ENCODE measurements at places on chromosomes 1 and 21.
A peak's percentile ranks its signal among the peaks of the same experiment; 100 is the strongest.

DNA sequence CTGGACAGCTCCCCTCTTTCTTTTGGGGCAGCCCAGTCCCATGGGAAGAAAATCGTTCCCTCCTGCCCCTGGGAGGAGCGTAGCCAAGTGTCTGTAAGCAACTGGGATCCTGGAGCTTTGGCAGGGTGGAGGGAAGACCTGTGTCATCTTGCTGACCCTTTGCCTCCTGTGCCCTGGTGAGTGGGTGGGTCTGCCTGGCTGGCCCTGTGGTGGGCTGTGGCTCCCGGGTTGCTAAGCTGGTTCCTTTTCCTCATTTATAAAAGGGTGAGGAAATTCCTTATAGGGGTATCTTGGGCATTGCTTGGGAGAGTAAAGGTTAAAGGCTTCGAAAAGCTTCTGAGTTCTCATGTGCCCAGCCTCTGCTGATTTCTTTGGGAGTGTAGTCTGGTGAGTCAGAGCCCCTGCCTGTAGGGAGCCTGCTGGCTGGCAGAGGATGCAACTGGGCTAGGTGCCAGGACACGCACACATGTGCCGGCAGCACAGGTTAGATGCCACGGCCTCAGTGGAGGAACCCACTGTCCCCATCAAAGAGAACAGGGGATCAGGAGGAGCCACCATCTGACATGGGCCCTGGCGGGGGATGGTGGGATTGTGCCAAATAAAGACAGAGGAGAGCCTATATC lies 85.2 kb downstream of the ARHGEF10L start:
- DNase-seq, result no peak

DNA sequence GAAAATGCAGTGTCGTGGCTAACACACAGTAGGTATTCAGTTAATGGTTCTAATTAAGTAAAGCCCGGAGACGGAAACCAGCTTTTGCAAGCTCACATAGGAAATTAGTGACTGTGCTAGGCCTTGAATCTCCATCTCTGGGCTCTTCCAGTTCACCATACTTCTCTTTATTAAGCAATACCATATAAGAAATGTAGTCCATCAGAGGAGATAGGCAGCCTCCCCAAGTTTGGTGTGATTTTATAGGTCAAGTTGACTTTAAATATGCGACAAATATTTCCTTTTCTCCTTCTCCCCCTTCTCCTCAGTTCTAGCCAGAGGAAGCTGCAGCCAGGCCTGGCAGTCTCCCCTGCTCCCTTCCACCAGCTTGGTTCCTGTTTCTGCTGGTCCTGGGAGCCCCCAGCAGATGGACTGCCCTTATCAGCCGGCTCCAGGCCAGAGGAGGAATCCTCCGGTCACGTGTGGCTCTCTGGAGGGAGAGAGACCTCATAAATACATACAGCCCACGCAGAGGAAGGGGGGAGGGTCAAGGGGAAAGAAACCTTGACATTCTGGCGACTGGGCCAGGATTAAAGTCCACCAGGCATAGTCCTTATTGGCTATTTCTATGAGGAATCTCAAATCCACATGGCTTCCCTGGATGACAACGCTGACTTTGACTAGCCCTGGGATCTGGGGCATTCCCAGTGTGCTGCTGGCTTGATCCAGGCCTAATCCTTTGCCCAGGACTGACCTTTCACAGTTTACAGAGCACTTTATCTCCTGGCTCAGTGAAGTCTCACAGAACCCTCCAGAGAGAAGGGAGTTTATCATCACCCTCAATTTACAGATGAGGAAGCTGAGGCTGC lies 115.1 kb upstream of the JUN start:
- no peak for DNase-seq

- no peak for DNase-seq
Measured at GRCh38 chr1:93658188-93658587, 23.4 kb downstream of the BCAR3 start.

DNA sequence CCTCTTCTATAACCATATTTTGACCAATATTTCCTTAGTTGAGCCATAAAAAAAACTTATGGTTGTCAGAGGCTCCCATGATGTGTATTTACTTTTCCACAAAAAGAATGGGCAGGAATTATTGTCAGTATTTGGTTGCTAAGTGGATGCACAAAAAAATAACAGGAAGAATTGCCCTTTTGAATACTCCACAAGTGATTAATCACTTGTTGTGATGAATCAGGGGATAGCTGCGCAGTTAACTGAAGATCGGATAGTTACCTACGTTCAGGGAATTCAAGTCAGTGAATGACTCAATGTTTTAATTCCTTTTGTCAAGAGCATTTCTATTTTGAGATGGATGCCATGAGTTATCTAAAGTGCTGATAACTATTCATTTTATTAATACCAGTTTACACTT lies 785.2 kb upstream of the B3GALT2 start:
- DNase-seq, result no peak

GRCh38 chr1:214438530-214438929 lies 112.9 kb downstream of the PTPN14 start:
- DNase-seq, result peak; percentile 7

DNA sequence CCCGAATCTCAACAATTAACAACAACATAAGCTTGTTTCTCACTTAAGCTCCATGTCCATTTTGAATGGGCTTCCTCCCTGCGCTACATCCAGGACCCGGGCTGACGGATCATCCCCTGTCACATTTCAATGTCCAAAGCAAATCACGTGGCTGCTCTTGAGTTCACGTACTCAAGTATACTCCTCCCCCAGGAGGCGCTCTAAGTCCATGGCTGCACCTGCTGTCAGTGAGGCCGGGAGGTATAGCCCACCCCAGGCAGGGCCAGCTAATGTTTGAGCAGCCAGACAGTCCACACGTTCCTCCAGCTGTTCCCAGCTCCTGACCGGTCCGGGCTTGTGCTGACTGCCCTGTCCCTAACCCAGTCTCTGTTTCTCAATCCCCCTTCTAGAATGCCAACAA lies 220.8 kb downstream of the SLC35F3 start:
- DNase-seq, result no peak

DNA sequence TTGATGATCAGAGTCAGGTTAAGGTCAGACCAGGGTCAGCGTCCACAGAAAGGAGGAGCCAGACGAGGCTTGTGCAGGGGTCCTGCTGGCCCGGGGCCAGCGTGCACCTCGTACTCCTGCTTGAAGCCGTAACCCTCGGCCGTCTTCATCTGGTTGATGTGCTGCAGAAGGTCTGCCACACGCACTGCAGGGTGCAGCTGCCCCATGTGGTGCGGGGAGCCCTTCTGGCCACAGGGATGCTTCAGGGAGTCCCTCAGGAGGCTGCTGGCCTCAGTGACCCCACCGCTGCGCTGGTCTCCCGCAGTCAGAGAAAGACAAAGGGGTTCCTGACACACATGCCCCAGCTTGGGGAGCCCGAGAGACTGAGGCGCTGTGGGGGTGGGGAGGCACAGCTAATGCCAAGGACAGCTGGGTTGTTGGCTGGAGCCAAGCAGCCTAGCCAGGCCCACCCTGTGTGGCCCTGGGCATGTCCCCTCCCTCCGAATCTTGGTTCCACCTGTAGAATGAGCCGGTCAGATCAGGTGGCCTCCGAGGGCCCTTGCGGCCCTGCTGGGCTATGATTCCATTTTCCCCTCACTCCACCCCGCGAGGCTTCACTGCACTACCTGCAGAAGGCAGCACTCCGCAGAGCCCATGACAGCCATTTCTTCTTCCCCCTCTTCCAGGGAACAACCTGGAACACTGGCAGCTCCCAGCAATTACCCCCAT lies 251.9 kb downstream of the PTPRU start:
- DNase-seq, result no peak

- peak; percentile 6 for DNase-seq
Measured at GRCh38 chr1:97986041-97987005, 65.5 kb upstream of the DPYD start.

DNA sequence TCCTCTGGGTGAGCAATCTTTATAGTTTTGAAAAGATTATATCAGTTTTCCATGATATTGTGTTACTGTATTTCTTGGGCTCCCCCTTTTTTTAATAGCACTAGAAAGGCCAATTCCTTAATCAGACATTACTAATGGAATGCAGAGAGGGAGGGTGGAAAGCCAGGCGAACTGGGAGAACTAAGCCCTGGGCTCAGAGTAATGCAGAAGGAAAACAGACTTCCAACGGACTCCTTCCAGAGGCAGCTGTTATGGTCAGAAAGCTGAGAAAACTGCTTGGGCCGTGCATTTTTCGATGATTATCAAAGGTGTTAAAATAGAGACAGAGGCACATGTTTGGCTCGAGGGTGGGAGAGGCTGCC lies 206.3 kb downstream of the FOXD2 start:
- no peak for DNase-seq

DNA sequence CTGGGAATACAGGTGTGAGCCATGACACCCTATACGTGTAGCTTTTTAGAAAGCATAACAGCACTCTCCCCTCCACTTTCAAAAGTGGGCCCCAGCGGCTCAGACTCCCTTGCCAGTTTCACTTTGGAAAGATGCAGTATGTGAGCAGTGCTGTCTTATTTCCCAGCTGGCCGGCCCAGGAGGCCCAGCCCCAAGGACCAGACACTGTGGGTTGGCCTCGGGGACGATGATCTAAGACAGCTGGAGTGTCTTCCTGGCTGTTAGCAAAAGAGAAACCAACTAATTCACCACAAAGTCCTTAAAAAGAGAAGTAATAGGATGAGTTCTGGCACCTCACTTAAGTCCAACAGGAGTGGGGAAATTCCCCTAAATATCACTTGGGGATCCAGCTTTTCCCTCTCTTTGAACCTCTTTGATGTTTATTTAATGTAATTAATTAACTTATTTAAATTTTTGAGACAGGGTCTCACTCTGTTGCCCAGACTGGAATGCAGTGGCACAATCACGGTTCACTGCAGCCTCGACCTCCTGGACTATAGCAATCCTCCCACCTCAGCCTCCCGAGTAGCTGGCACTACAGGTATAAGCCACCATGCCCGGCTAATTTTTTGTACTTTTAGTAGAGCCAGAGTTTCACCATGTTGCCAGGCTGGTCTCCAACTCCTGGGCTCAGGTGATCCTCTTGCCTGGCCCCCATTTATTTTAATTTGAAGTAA lies 17.6 kb upstream of the CLIC4 start:
- no peak for DNase-seq

DNA sequence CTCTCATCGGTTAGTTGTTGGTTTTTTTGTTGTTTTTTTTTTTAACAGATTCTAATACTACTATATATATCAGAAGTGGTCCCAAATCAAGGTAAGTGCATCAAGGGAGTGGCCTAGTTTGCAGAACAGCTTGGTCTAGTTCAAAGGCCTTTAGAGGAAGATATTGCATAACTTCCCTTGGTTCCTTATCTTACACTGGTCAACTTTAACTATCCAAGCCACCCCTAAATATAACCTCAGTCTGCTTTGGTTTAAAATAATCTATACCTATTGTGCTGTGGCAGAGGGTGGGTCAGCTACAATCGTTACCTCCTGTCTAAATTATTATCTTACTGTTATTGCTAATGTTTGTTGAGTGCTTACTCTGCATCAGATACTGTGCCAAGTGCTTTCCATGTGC lies 6.9 kb downstream of the S100A12 start:
- no peak for DNase-seq

DNA sequence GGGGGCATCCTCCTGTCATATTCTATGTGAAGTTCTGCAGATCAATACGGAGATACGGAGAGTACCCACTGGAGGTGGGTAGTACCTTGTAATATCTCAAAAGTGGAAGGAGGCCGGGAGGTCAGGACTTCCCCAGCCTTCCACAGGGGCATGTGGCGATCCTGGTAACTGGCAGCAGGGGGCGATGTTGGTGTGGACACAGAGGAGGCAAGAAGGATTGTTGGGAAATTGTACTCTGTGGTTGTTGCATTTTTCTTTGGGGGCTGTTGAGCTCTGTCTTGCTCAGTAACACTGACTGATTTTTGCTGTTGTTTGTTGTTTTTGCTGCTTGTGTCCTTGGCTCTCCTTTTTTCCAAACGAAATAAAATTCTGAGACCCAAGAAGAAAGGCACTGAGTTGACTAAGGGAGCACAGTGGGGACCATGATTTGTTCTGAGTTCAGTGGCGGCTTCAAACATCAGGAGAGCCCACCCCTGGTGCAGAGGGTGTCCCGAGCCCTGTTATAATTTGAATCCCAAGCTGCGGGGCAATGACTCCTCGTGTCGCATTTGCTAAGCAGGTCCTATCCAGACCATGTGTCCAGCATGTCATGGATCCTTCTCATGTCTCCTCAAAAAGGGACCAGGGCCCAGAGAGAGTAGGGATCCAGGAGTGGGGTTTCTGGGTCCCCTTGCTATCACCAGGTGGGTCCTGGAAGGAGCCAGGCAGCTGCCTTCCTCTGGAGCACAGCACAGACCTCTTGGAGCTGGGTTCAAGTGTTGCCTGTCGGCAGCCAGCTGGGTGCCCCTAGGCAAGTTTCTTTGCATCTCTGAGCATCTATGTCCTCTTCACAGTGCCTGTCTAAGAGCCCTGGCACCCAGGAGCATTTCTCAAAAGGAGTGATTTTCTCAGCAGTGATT lies 22.8 kb downstream of the LHX4 start:
- DNase-seq, result peak; percentile 68

DNA sequence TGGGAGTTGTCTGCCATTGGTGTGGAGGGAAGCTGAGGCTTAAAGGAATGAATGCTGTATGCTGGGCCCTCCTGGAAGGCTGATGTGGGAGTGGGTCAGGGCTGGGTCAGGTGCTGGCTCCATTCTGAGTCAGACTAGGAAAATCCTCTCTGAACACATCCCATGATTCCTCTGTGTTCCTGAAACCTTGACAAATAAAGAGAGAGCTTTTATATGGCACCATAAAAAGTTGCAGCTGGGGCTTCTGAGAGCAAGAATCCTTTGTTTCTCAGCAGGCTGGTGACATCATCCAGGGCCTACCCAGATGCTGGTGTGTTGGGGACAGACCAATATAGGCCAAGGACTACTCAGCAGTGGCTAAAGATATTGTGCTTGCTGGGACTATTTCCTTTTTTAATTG lies 27.8 kb upstream of the NFASC start:
- DNase-seq, result no peak

DNA sequence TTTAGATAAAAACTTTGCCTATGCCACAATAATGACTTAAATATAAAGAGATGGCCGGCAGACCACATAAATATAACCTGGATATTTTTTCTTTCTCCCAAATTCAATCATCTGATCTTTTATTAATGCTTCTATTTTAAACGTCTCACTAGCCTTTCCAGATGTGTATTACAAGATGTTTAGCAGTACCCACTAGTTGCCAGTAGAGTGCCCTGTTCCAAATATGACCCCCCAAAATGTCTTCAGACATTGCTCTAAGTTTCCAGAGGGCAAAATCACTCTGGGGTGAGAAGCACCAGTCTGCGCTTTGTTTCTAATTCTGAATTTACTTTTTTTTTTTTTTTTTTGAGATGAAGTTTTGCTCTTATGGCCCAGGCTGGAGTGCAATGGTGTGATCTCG lies 268.1 kb downstream of the GRIK1 start:
- DNase-seq, result no peak

DNA sequence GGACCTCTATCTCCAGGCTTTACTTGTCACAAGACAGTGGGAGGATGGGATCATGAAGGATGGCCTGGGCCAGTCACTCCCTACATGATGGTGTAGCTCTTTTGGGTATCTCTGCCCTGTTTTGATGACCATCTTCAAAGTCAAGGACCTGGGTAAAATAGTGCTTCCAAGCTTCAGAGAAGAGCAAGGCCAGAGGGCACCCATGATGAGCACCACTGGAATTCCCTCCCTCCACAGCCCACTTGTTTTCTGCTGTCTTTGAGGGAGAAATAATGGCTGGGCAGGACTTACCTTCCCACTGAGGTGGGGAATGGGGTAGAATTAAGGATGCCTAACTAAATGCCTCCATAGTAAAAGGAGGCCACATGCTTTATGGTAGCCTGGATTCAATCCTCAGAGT lies 165.7 kb downstream of the DHRS3 start:
- DNase-seq, result no peak

Data from CD4-positive, alpha-beta T cell treated with Interleukin-2 at 100 ng/mL for 4 hours (primary cell).